Activated CD4-positive, alpha-beta T cell treated with anti-CD3 and anti-CD28 coated beads, Interleukin-2, Interleukin-6, amounts not matched to agents 100 ng/mL and 50 ng/mL, durations not matched to agents 16 hours and 8 hours (primary cell): ENCODE measurements at places on chromosomes 13 and 19.

DNA sequence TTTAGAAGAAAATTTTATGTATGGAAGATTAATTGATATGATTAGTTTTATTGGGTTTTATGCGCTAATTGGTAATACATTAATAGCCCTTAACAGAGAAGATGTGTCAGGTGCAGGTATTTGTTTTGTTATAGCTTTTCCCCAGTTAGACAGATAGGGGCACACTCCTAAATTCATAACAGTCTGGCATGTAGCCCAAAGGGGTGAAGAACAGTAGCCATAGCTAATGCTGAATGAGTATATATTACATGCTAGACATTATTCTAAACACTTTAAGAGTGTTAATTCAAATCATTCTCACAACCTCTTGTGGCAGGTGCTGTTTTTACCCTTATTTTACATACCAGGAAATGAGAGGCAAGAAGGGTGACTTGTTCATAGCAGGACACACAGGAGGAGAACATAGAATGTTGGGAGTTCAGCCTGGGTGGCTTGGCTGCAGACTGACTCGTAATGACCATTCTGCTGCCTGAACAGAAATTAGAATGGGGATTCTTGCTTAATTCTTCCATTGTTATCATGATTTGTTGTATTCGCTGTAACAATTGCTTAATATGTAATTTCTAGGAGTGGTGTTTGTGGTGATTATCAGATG is 20.1 kb downstream of the PCCA start:
- DNase-seq, result no peak

DNA sequence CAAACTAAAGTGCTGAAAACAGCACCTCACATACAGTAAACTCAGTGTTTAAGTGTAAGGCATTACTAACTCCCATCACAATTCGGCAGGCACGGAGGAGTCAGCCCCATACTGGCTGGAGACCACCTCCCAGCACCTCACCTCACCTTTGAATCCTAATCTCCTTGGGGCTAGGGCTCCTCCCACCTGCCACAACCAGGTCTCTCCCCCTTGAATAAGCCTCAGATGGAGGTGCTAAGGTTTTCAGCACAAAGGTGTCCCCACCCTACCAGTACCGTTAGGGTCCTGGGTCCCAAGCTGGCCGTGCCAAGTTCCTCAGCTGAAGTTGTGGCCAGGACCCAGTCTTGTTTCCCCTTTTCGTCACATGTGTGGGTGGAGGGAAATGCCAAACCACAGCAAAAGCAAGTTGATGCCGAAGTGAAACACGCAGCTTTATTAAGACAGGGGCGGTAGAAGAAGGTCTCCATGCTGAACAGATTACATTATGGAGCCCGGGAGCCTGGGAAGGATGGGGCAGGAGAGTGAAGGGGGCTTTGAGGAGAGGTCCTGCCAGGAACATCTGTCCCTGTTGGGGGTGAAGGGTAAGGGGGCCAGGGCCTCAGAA is at the start of gene IGFLR1:
IGFLR1 (minus strand) TSS at position 332 of the 604 bp plus-strand sequence. CDS start 1,272 bp downstream, outside the sequence.
- peak; percentile 80 for DNase-seq

DNA sequence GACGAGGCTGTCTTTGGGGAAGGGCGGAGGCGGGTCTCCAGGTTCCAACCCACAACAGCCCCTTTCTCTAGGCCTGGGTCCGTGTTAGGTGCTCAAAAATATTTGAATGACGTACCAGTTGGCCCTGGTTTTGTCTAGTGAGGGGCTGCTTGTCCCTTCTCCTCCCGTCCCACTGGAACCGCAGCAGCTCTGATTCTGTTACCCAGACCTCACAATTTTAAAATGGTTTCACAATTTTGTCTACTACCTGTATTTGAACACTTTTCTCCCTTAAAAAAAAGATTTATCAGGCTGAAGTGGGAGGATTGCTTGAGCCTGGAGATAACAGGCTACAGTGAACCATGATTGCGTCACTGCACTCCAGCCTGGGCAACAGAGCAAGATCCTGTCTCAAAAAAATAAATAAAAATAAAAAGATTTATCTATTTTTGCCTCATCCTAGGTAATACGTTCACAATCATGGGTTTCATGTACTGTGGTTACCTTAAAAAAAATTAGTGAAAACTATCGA is 1.3 kb upstream of the IRF2BP1 start:
- DNase-seq, result no peak

- no peak for DNase-seq
Measured at GRCh38 chr19:41621654-41622053, 5.2 kb downstream of the CEACAM4 start.

DNA sequence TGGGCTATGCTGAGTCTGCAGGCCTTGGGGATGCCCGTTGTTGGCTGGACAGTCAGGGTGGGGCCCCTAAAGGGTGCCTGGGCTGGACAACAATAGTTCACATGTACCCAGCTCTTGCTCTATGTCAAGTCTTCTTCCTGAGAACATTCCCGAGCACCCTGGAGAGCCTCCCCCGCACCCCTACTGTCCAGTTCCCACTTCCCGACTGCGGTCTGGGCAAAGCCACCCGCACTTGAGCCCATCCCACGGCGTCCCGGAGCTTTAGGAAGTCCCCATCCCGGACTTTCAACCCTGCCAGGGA is 1.1 kb upstream of the MPND start:
- DNase-seq, result no peak

DNA sequence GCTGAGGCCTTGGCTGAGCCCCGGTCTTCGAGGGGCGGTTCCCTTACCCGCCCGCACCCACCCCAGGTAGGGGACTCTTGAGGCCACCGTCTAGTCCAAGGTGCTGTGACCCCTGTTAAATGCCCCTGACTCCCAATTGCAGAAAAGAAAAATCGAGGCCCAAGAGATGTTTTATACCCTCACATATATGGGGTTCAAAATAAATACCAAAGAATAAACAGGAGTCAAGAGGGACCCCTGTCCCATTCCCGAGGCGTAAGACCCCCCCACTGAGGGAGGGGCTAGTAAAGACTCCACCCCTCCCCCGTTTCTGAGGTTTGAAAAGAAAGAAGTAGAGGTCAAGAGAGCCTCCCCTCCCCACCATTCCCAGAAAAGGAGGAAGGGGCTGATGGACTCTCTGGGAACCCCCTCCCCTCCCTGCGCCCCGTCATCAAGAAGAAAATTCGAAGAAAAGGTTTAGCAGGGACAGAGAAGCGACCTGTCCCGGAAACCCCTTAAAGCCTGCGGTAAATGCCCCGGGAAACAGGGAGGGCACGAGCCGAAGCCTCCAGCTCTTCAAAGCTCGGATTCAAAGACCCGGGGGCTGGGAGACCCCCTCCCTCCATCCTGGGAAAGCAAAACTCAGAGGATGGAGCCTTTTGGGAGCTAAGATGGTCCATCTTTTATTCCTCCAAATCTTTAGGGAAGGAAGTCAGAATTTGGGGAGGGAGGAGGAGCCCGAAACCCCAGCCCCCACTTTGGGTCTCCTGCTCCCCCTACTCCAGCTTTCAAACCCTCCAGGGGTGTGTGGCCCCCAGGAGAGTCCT is 755 bp upstream of the RAB3A start:
- DNase-seq, result no peak

DNA sequence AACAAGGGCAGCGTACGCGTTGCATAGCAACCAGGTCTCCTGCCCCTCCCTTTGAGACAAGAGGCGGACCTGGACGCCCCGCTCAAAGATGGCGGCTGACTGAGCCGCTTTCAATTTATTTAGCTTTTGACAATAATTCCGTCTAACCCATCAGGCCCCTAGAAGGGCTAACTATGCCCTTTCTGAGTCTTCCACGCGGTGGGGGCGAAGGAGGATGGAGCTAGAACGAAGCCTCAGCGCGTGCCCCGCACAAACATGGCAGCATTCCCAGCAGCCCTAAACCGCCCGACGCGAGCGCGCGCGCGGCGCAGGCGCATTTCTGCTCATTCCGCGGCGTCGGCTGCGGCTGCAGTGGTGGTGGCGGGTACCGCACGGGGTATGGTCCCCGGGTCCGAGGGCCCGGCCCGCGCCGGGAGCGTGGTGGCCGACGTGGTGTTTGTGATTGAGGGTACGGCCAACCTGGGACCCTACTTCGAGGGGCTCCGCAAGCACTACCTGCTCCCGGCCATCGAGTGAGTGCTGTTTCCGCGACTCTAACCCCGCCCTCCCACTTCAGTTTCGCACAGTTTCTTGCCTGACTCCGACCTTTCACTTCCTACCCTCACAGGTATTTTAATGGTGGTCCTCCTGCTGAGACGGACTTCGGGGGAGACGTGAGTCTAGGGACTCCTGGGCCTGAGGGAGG is at the start of gene MED25:
MED25 (plus strand) TSS at position 326 of the 685 bp plus-strand sequence; CDS start at position 379, 53 bp downstream.
- peak; percentile 90 for DNase-seq

DNA sequence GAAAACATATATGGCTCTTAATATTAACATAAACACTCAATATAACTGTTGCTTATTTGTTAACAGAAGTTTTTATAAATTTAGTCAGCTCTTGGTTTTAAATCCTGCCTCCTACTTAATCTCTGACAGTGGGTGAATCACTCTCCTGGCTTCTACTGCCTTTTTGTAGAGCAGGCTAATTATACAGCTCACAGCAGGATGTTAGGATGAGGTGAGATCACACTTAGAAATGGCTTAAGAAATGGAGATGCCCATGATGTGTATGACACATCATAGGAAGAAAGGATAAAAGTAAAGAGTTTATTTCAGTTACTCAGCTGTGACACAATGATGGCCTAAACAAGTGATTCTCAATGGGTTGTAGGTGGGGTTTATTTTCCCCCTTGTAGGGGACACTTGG is 345.6 kb downstream of the SPRY2 start:
- DNase-seq, result no peak
